ENCODE measurements at places on chromosomes 7 and 10.

DNA sequence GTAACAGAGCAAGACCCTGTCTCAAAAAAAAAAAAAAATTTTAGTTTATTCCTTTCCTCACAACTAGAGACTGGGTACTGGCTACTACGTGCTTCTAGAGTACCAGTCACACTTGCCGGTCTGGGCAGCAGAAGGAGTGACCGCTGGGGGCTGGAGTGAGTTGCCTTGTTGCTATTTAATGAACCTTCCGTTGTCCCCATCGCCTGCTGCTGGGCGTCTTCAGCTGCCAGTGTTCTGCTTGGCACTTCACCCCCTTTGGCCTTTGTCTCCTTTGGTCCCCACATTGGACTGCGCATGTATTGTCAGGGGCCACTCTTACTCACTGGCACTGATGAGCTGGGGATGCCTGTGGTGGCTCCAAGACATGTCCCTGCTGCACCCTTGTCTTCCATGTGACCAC is 110.6 kb downstream of the CLEC2L start:
- DNase-seq = no peak

- no peak for DNase-seq
These were observed 258.0 kb downstream of the XPNPEP1 start for GRCh38 chr10:109665321-109665720.

- no peak for DNase-seq
These were observed 76.7 kb downstream of the CCNY start for GRCh38 chr10:35412900-35413491.

- DNase-seq = no peak
These were observed 4.7 kb downstream of the BLVRA start for GRCh38 chr7:43763183-43763582.

- no peak for DNase-seq
These were observed 84.2 kb downstream of the FANK1 start for GRCh38 chr10:125980521-125981035.

- DNase-seq = no peak
These were observed 620 bp downstream of the SLK start for GRCh38 chr10:103967448-103968071.

DNA sequence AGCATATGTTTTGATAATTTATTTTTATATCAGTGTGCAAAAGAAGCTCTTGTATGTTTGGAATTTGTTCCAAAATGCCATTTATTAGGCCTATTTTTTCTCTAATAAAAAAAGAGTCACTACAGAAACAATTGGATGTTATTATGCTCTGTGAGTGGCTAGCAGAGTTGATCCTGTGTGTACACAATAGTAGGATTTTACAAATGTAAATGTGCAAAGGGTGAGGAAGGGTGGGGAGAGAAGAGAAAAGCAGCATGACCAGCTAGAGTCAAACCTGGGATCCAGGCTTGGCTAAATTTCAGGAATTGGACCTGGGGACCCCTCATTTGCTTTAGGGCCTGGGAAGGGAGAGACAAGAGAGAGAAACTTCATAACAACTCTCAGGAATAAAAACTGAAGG is 32.5 kb downstream of the SEMA3A start:
- DNase-seq = no peak

DNA sequence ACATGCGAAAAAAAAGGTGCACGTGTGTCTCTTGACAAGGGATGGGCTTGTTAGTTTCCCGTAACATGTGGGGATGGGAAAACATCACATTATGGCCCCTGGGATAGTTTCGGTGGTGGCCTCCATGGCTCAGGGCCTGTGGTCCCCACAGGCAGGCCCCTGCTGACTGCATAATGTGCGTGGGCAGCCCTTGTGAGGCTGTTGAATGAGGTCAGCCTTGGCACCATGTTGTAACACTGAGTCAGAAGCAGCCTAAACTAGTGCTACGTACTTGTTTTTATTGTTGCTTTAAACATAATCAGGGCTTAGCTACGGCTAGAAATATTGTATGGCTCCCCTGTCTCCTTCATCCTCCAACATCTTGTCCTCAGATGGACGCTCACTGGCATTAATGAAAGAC is 80.6 kb downstream of the BEND7 start:
- DNase-seq = no peak

Data from type B pancreatic cell (in vitro differentiated cells).